Activated CD4-positive, alpha-beta T cell treated with anti-CD3 and anti-CD28 coated beads, Interleukin-2, amount 50 U/mL, for 24 hours (primary cell): ENCODE measurements at places on chromosomes 3 and 15.

- DNase-seq, result no peak
These were observed 12.5 kb upstream of the IGF1R start for GRCh38 chr15:98635848-98636247.

GRCh38 chr3:66989860-66990696, 8.0 kb upstream of the KBTBD8 start:
- DNase-seq, result no peak

GRCh38 chr3:87949189-87949878, 109.5 kb downstream of the CGGBP1 start:
- DNase-seq, result no peak

- no peak for DNase-seq
These were observed 69.4 kb upstream of the FOXP1 start for GRCh38 chr3:71652781-71653413.

GRCh38 chr15:44427756-44428724, 611 bp downstream of the CTDSPL2 start:
- DNase-seq, result no peak

DNA sequence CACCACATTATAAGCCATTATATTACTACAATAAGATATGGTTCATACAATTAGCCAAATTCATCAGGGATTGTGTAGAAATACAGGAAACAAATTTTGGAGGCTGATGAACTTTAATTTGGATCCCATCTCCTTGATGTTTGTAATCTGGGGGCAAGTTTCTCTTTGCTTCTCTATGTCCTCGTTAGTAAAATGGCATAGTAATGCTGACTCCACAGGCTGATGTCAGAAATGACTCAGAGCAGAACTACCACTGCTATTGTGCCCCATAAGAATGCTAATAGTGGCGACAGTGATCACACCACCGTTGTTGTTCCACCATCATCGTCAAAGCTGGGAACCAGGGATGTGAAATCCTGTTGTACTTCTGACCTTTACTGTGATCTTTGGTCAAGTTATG, 722.3 kb upstream of the LMCD1 start:
- DNase-seq, result no peak

- DNase-seq, result no peak
These were observed 799 bp downstream of the ABI3BP start for GRCh38 chr3:100992231-100993012.

- no peak for DNase-seq
These were observed 341.6 kb upstream of the WNT5A start for GRCh38 chr3:55828712-55829111.

- DNase-seq, result no peak
These were observed 132.8 kb upstream of the SMAD3 start for GRCh38 chr15:66932634-66933024.

- DNase-seq, result no peak
These were observed 159.6 kb downstream of the RORA start for GRCh38 chr15:61069394-61070075.

DNA sequence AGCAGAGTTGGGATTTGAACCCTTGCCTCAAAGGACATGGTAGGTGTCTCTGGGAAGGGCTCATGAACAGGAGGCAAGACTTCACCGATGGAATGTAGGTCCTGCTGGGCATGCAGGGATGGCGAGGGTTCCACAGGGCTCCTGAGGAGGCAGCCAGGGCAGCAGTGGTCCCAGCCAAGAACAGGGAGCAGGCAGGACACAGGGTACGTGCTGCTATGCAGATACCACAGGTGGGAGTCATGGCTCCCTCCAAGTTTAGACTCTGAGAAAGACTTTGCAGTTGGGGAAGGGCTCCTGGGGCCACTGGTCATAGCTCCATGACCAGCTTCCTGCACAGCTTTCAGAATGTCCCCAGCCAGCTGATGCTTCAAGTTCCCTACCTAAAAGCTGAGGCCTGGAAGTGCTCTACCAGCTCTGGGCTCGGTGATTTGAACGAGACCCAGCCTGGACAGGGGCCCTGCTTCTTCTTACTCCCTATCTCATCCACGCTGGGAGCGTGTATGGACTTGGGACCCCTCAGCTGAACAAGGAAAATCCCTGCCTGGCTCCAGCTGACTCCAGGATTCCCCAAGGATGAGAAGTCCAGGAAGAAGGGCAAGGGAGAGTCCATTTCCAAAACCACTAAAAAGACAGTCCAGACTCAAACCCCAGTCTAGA, 747 bp downstream of the MYL3 start:
- DNase-seq, result no peak

- peak; percentile 39 for DNase-seq
These were observed 792 bp downstream of the ATP13A3 start for GRCh38 chr3:194485881-194486539.

DNA sequence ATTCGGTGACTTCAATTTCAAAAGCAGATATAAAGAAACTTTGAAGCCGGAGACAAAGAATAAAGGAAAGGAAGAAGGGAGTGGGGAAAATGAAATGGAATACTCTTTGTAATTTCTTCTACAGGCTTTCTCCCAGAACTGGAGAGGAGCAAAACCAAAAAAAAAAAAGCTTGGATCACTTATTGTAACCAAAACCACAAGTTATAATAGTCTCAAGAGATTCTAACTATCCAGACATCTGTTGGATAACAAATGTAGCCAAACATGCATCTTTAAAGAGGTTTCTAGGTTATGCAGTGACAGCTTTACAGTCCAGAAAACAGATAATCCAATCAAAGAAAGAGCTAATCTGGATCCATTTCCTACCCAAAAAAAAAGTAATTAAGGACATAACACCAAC, 36.2 kb downstream of the VGLL3 start:
- no peak for DNase-seq

DNA sequence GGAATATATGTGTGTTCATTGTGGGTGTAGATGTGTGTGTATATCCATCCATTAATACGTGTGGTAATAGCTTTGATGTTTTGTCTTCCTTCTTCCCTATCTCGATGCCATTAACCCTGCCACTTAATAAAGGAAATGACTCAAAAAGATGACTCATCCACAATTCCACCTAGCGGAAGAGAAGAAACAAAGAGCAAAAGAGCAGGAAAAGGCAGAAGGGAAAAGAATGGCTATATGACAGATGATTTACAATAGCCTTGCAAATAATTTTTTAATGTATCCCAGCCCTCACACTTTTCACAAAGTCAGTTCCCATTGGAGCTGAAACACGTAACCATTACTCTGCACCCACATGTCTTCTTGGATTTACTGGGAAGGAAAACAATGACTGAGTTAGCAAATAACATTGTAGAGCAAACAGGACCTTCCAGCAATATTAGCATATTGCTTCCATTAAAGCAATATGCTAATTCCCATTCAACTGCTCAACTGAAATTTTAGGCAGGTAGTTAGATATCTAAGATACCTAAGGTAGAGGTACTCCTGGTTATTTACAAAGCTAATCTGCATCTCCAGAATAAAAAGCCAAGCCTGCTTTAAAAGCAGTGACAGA, 197.2 kb downstream of the KCNAB1 start:
- DNase-seq, result no peak

- no peak for DNase-seq
These were observed 73.0 kb upstream of the TPM1 start for GRCh38 chr15:62969442-62970089.

DNA sequence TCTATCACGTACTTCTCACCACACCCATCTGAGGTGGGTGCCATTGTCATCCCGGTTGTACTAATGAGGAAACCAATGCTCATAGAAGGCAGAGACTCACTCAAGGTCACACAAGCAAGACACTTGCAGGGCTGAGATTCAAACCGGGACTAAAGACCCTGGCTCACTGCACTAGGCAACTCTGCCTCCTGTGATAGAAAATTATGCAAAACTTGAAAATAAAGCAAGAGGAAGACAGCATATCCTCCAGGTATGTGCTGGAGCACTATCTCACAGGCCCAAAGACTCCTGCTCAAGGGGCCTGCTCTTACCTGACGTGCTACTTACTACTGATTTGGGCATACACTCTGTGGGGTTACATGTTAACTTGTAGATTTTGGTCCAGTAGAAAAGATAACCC, 25.6 kb downstream of the ANXA2 start:
- no peak for DNase-seq

DNA sequence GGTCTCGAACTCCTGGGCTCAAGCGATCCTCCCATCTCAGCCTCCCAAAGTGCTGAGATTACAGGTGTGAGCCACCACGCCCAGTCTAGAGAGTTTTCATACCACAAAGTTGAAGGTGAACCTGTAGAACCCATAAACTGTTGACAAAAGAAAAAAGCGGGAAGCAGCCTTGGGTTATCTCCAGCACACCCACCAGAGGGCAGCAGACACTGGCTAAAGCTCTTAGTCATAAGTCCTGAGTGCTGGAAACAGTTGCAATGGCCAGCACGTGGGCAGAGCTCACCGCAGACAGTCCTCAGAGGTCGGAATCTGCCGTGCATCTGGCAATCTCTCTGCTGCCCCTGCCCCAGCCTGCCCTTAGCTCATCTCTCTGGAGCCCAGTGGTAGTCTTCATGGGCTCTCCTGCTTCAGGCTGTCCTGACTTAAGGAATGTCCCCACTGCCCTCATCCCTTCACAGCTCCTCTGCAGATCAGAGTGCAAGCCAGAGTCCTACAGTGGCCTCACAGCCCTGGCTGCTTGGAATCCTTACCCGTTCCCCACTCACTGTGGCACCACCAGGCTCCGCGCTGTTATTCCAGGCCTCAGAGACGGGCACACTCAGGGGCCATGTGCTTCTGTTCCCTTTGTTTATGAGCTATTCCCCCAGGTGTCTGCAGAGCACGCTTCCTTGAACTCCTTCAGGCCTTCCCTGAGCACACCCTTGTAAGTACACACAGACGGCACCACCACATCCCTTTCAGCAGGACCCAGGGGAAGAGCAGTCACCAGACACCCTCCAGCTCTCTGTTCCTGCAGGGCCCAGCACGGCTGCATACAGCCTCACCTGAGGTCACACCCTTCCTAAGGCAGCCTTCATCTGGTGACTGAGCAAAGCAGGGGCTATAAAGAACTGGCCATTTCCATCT, 8.8 kb upstream of the ELP6 start:
- DNase-seq, result peak; percentile 44

- no peak for DNase-seq
These were observed 10.3 kb downstream of the GK5 start for GRCh38 chr3:142215106-142215505.

- no peak for DNase-seq
These were observed 82.3 kb downstream of the CLDN11 start for GRCh38 chr3:170500995-170501394.

- no peak for DNase-seq
These were observed 102.6 kb upstream of the ZPLD1 start for GRCh38 chr3:102332205-102332604.

- no peak for DNase-seq
These were observed 466.1 kb upstream of the ATP11B start for GRCh38 chr3:182327196-182327681.

DNA sequence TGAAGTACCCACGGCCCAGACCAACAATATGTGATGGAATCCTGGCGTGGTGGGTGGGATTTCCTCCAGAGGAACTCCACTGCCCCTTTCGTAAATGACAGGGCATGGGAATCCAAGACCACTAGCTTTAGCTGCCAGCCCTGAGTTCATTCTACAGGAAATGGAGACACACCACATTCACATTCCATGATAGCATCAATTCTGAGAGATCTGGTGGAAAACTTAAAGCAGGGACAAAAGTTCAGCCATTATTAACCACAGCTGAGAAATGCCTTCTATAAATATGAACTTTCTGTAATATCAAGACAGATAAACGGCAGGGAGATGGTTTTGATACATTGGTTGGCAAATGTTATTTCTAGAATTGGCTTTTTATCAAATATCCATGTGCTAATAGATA, 98.2 kb downstream of the FBN1 start:
- DNase-seq, result no peak

DNA sequence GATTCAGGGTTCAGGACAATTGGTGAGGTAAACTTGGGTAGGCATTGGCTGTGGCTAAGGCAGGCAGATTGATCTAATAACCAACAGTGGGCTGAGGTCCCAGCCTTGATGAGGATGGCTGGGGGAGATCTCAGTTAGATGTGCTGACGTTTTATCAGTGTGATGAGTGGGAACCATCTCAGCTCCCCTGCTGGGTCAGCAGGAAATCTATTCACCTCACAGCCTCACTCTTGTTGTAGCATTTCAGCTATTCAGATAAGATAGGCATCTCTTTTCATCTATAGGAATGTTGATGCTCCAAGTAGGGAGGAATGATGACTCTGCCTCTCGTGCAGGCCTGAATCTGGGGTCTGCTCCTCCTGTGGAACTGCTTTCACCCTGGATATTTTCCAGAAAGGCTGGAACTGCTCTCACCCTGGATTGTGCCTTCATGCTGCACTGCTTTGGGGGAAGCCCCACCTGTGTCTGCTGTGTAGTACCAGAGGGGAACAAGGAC, 973.7 kb downstream of the NSUN3 start:
- no peak for DNase-seq

DNA sequence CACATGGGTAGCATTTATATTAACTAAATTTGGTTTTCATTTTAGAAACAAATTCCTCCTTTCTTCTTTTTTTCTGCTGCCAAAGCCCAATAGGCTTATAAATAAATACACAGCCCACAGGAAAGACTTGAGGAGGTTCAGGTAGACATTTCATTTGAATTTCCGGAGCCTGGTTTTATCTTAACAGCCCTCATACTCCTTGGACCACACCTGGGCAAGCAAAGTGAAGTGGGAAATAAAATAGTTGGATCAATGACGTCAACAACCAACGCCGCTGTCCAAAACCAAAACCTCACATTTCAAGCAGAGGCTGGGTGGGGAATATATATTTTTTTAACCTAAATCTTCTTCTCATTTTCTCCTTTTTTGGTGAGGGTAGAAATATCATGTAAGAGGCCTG, 53.2 kb downstream of the RFTN1 start:
- no peak for DNase-seq

- DNase-seq, result no peak
These were observed 44.8 kb downstream of the KBTBD12 start for GRCh38 chr3:127959873-127960272.

GRCh38 chr3:132006605-132007204, 28.1 kb downstream of the CPNE4 start:
- no peak for DNase-seq

GRCh38 chr3:194876403-194877095, 190.9 kb downstream of the FAM43A start:
- no peak for DNase-seq

DNA sequence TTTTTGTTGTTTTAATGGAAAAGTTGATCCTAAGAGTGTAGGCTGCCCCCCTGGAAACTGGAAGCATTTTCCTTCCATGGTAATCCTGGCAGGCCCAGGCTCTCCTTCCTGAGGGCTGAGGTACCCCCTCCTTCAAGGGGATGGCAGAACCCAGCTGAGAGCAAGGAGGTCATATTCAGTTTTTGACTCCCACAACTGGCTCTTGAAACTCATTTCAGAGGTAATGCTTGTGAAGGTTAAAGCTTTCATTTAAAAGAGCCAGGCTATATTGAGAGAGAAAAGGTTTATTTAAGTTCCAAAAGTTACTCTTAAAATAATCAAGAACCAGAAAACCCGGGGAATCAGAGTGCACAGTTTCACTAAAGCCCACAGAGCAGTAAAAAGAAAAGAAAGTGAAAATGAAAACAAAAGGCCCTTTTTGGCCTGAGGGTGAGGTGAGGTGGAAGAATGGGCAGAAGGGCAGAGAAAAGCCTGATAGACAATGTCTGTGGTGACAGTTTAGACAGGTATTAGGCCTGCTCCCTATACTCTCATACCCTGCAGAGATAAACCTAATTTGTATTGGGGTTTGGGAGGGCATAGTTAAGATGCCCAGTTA, 47.0 kb upstream of the RBP1 start:
- no peak for DNase-seq

GRCh38 chr3:141680620-141681389, 57.3 kb upstream of the RNF7 start:
- DNase-seq, result no peak
